ENCODE measurements at places on chromosomes 12 and 14.

DNA sequence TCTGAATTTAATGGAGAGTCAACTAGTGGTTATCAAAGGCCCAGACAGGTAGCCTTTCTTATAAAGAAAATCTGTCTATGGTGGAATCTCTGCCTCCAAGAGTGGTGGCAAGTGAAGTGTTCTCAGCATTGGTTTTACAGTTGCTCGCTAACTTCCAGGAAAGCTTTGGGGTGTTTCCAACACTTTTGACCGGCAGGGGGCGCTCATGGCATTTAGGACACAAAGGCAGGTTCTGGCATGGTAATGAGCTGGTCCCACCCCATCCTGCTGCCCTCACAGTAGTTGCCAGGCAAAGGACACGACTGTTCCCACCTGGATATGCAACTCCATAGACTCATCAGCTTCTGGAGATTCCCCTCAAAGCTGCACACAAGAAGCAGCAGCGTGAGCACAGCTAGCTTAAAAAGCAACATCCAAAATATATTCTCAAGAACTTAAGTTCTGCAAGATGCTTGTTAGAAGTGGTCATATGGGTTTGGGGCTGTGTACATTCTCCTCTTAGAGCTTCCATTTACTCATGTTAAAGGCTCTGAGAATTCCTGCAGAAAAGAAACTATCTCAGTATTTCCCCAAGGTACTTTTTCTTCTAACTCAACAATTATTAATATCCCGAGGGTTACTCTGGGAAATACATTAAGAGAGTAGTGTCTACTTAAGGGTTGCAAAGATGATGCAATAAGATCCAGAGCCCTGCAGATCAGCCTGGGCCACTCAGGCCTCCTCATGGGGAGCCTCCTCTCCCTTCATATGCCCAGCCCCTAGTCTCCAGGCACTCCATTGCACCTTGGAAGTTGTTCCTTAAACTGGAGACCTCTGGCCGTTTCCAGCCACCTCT is 14.8 kb downstream of the PROX2 start:
- DNase-seq = peak; percentile 32

- no peak for DNase-seq
Observed at GRCh38 chr14:95174184-95174792, 17.0 kb upstream of the DICER1 start.

DNA sequence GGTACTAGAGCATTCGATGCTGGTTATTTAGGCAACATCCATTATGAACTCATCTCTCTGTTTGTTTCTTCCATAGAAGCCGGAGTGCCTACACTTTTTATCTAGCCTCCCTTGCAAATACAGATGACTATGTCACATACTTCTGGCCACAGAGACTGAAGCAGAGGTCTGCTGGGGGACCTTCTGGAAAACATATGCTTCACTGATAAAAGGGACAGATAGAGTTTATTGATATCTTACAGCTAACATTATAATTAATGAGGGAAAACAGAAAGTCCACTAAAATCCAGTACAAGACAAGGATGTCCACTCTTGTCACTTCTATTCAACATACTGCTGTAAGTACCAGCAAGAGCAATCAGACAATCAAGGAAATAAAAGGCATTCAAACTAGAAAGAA is 104.3 kb upstream of the FAR2 start:
- DNase-seq = no peak

DNA sequence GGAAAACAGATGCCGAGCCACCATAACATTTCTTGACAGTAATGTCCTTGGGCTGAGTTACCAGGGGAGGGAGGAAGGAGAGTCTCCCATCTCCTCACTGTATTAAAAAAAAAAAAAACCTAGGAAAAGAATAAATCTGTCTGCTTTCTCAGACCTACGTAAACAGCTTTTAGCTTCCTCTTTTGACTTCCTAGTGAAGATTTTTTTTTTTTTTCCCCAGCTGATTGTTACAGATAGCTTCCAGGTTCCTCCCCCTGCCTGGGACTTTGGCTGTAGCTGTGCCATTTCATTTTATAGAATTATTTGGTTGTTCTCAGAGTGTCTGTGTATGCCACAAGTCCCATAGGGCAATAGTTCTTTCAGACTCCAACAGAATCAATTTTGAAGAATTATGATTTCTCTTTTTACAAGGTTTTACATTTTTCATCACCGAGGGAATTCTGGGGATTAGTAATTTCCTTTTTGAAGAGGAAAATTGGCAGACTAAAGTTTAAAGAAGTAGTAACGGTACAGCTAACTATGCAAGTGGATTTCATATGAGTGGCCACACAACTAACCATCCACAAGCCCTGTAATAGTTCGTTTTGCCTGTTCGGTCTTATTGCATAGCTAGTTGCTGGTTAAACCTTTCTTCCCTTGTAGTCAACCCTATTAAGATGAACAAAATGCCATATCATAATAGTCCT is 23.1 kb upstream of the GNS start:
- DNase-seq = no peak

DNA sequence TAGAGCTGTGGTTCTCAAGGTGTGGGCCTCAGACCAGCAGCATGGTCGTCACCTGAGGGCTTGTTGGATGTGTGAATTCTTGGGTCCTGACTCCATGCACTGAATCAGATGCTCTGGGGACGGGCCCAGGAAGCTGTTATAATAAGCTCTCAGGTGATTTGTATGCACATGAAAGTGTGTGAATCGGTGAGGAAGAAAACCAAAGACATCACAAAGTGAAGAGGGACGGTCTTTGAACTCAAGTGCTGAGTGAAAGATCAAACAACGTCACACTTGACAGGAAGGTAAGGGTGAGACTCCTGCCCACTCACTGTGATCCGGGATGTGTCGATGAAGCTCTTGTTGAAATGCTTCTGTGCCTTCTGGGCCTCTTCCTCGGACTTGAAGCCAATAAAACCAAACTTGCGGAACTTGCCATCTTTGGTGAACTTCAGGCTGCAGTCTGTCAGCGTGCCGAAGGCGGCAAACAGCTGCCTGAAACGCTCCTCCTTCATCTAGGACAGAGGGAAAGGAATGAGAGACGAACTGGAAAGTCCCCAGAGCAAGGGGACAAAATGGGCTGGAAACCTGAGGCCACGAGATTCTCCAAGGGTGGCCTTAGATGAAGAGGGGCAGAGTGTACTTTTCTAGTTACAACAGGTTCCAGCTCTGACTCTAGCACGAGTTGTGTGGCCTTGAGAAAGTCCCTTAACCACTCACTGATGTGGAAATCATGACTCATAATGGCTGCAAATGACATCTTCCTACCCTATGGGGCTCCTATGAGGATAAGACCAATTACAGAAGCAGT is 4.0 kb downstream of the RBM19 start:
- peak; percentile 27 for DNase-seq

GRCh38 chr12:28527631-28528249 is 337.5 kb downstream of the CCDC91 start:
- no peak for DNase-seq

GRCh38 chr12:111112311-111113098 is 192.1 kb upstream of the MYL2 start:
- DNase-seq = no peak

DNA sequence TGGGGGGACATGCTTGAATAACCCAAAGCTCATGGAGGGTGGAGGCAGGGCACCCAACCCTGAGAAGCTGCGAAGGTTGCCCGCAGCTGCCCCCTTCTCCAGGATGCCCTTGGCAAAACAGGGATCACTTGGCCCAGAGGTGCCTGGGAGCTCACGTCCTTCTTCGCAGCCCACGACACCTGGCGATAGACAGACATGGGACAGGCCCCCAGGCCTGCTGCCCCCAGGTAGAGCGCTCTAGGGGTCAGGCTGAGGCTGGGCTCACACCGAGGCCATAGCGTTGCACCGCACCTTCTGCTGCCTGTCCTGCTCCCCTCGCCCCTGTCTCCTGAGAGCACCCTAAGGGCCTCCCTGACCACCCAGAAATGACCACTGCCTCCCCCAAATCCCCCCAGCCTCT is 20.2 kb upstream of the PLA2G1B start:
- DNase-seq = no peak

DNA sequence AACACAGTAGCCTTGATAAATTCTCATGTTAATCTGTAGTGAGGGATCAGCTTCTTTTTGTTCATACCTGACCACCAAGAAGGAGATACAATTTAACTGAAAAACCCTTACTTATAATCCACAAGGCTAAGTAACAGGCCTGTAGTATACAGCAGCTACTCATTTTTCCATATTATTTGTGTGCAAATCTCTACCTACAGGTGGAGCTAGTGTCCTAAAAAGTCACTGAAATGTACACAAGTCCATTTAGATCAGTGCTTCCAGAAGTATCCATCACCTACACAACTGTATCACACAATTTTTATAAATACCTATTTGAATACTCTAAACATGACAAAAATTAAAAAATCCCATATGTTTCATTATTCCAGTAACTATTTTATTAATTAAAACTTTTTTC is 173.2 kb downstream of the SLC35F4 start:
- peak; percentile 6 for DNase-seq

GRCh38 chr14:45838597-45838996 is 585.6 kb upstream of the MIS18BP1 start:
- DNase-seq = no peak

GRCh38 chr12:70083677-70084020 is 159.6 kb upstream of the CNOT2 start:
- DNase-seq = no peak

DNA sequence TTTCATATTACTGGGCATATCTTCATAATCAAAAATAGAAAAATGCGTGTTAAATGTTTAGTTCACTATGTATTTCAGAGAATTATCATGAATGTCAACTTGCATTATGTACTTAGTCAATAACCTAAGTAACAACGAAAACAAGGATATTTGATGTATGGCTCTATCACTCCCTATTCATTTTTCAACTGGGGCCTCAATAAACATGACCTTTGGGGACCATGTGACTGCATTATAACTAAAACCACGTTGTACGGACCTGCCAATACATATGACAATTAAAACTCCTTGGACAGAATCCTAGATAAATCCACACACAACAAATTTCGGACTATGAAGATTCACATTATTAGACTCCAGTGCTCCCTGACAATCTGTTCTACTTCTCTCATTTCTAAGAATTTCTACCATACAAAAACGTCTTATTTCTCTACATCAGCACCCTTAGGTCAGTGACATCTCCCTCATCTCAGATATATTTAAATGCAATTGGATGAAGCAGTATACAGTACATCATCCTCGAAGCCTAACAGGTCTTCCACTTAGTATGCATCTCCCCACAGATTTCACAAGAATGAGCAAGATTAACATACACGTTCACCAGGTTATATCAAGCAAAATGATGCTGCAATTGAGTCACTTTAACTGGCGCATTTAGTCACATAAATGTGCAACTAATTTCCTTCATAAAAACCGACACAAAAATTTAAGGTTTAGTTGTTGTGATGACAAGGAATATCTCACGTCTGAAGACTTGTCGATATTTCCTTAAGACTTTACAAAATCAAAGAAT is 1.5 kb downstream of the UBE2N start:
- DNase-seq = no peak

DNA sequence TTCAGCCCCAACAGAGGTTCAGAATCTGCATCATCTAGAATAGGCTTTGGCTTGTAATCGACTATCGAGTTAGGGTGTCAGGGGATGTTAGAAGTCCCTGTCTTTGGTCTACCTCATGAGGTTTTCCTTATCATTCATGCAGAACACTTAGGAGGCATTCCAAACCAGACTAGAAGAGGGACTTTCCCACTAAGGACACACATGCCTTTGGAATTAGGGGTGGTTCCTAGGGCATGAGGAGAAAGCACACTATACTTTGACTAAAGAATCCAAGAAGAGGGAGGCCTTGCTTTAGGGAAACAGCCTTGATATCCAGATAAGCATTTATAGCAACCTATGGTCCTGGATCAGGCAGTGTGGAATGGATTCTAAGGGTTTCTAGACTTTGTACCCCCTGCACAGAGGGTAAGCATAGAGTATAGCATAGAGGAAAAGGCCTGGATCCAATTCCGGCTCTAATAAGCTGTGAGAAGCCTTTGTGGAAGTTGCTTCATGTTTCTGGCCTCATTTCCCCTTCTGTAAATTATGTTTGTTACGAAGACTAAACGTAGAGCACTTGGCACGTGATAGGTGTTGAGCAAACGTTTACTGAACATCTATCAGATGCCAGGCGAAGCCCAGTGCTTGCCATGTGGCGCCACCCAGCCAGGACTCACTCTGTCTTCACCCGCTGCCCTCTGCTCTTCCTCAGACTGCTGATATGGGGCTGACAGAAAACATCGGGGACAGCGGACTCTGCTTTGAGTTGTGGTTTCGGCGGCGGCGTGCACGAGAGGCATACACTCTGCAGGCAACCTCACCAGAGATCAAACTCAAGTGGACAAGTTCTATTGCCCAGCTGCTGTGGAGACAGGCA is 13.2 kb downstream of the ZNF219 start:
- DNase-seq = no peak

- no peak for DNase-seq
Observed at GRCh38 chr12:110741341-110742095, 1.2 kb downstream of the PPP1CC start.

DNA sequence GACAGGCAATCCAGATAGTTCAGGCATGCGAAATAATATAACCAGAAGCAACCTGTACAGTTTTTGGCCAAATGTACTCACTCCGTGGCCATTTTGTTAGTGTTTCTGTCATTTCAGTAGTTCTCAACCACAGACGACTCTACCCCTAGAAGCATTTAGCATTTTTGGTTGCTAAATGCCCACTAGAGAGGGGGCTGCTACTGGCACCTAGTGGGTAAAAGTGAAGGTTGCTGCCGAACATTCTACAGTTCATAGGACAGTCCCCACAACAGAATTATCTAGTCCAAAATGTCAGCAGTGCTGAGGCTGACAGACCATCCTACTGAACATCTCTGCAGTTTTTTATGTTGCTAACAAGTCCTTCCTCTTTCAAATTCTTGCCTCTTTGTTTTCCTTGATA is 107.4 kb downstream of the TSHR start:
- DNase-seq = no peak

DNA sequence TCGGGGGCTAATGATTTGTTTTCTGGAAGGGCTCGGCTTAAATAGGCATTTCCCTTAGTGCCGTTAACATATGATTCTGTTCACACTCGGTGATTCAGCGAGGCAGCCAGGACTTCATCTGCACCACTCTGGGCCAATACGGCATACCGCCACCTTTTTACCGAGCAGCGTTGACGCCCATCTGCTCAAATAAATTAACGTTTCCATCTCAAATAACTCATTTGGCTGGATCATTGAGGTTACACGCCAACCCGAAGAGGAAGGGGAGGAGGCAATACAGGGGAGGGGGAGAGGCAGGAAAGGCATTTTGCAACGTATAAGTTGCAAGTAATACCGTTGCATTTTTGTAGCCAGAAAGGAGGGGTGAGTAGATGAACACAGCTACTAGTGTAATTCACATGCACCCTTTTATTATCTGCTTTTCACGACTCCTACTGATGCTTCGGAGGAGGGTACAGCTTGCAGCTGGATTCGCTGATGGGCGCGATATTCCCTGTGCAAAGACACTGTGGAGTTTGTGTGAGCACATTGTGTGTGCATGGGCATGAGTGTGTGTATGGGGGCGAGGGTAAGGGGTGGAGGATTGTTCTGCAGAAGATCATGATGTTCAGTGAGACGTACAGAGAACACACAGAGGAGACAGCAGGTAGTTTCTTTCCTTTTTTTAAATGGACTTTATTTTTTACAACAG is 45.9 kb downstream of the MAP1LC3B2 start:
- no peak for DNase-seq

GRCh38 chr12:117968151-117968789 is 520 bp downstream of the KSR2 start:
- DNase-seq = no peak

All from H54 (cell line).